Panc1 (cell line): ENCODE measurements at places on chromosomes 5 and 9. TPM values are rescaled to one million over a fixed set of nuclear protein-coding genes. Genes with fewer than 3 reads are reported as not detected.

PCDHA12 gene
- 10.0 TPM for total RNA-seq

DNA sequence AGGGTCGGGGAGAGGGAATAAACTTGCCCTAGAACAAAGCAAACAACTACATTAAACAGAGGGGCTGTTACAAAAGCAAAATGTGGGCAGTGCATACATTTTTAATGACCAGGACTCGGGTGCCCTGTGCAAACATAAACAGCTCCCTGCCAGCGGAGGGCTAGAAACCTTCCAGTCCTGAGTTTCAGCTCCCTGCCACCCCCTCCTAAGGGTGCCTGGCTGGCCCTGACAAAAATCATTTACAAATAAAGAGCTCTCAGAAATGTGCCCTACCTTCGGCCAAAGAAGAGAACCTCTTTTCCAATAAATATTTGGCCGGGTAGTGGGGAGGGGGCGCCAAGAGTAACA lies 29.5 kb downstream of the FOXD1 start:
- no peak for DNase-seq

DNA sequence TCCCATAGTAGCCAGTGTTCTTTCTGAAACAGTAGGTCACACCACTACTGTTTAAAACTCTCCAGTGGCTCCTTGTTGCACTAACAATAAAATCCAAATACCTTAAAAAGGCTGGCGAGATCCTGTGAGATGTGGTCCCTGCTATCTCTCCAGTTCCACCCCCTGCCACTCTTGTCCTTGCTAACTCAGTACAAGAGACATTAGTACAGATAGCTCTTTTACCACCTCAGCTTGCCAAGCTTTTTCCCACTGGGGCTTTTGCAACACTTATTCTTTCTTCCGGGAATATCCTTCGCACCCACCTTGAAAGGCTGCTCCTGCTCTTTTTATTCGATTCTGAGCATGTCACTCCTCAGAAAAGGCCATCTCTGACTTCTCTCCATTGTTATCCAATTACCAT lies 14.9 kb downstream of the NIPSNAP3B start:
- no peak for DNase-seq

GRCh38 chr9:128825923-128826700 lies 3.5 kb downstream of the SPOUT1 start:
- no peak for DNase-seq

CDKN2A gene
- not detected for total RNA-seq

DNA sequence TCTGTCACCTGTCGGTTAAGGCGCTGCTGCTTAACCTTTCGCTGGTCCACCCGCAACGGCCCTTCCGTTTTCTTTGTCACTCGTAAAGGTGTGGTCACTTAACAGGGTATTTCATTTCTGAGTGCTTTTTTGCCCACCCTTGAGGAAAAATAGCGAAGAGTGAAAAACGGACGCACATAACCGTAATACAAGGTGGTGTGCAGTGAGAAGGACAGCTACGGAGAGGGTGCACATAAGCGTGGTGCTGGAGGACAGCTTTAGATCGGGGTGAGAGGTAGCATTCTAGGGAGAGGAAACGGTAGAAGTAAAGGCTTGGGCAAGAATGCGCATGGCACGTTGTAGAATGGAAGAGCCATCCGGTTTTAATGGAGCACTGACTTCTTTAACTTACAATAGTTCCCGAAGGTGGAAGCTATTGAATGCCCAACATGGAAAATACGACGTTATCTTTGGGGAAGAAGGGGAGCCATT lies 761 bp downstream of the CCT5 start:
- no peak for DNase-seq

PAEP gene
- total RNA-seq: not detected

- no peak for DNase-seq
These were observed 8.5 kb upstream of the TJP2 start for GRCh38 chr9:69165581-69165980.

DNA sequence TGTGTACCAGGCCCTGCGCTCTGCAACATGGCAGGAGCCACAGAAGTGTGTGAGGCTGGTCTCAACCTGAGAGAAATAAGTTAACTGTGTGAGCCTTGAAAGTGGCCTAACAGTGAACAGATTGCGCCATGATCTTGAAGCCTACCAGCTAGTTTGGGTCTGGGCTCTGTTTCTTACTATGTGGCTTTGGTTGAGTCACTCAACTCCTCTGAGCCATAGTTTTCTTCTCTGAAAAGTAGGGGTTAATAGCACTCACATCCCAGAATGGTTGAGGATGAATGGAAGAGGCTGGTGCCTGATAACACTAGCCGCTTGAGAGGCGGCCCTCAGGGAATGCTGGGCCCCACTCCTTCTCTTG lies 121.5 kb downstream of the RGS3 start:
- DNase-seq: no peak

GRCh38 chr5:44919560-44919959 lies 110.8 kb downstream of the MRPS30 start:
- no peak for DNase-seq

DNA sequence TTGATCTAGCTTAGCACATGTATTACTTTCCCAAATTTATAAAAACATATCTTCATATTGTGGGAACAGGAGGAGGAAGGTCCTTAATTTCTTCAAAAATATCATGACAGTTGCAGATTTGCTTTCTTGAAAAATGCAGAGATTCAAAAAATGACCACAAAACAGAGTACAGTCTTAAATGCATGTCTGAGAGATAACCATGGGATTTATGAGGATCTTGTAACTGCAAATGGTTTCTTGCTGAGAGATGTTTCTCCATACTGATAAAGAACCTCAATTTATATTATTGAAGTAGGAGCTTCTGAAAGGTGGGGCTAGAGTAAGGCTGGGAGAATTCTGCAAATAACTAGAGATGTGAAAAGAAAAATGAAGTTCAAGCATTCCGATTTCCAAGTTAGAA lies 83.2 kb downstream of the CDH18 start:
- DNase-seq: no peak

DNA sequence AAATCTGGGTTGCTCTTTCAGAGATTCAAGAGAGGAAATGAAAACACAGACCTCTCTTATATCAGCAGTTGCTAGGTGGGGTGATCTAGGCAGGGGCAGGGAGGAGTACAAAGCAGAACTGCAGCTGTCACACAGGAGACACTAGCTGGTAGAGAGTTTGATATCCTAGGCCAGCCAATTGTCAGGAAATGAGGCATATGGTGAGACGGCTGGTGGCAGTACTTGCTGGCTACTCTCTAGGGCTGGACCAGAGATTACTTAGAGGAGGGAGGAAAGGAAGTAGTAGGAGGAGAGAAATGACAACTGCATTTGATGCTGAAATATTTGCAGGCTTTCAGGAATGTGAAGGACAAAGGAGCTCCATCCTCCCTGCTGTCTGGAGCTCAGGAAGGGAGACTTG lies 113.8 kb downstream of the TRIM32 start:
- no peak for DNase-seq

DNA sequence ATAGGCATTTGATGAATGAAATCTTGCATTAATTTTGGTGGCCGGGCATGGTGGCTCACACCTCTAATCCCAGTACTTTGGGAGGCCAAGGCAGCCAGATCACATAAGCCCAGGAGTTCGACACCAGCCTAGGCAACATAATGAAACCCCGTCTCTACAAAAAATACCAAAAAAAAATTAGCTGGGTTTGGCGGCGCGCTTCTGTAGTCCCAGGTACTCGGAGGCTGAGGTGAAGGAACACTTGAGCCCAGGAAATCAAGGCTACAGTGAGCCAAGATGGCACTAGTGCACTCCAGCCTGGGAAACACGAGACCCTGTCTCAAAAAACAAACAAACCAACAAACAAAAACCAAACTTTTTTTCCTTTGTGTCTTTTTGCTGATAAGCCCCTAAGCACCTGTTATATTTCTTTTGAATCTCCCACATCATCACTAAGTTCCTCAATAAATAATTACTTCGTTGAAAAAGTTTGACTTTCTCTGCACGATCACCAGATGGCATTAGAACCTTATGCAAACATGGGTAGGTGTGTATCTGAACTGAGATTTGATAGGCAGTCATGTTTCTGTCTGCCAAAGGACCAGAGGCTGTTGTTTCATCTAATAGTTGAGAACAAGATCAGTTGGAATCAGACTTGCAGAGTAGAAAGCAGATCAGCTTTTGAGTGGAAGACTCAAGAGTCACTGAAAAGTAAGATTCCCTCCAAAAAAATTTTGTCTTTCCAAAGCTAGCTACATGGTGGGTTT lies 5.5 kb upstream of the MATR3 start:
- no peak for DNase-seq

ADGRV1 gene
- total RNA-seq: 0.49 TPM

MARCOL gene
- total RNA-seq: not detected

DNA sequence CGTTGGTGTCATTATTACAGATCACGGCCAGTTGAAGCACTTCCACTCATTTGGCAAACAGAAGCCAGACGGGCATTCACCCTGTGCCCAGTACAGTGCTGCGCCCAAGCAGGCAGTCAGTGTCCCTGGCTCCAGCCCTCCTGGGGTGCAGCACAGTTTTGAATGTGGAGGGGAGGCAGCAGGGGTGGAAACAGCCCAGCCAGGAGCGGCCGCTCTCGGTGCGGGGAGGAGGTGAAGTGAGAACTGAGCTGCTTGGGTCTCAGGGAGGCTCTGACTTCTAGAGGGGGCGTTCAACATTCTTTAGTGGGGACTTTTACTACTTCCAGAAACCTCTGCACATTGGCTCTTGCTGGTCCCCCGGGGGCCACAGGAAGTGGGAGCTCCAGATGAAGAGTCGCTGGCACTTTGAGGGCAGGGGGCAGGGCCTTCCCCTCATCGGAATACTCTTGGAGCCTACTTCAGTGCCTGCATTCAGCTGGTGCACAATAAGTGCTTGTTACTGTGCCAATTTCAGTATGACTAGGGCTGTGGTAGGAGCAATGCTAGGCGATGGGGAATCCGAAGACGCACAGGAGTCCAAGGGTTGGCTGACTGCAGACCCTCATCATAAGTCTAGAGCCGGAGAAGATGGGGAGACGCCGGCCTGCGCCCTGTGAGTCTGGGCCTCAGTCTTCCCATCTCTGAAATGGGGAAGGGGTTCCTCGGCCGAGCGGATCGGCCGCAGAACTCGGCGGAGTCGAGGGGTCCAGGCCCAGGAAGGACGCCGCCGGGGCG lies 492 bp upstream of the NEK6 start:
- no peak for DNase-seq

GPRIN1 gene
- 18.9 TPM for total RNA-seq

ARID3C gene
- 0.33 TPM for total RNA-seq
